ENCODE measurements at places on chromosomes 3 and 15.

DNA sequence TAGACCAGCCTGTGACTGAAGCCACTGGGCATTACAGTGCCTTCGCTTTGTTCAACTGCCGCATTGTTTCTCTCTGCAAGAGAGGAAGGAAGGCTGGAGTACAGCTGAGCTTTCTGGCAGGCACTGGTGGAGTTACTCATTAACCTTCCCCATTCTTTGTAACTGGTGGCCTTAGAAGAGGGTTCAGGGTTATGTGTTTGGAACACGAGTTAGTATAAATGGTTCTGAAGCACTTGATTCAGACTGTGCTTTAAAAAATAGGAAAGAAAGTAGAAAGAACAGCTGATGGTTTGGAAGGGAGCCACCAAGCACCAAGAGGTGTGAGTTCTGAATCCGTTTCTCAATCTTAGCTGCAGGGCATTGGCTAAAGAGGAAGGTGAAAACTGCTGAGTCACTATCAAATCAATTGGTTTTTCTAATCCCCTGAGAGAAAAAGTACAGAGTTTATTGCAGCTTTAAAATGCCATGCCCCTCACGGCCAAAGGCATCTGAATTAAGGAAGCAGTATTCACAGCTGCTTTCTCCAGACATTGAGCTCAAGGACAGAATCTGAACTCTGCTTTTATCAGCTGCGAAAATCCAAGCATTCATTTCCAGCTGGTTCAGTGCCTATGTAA lies 3.6 kb downstream of the HGD start:
- no peak for DNase-seq

- no peak for DNase-seq
These were observed 26.8 kb upstream of the MKRN3 start for GRCh38 chr15:23538648-23539047.

- DNase-seq, result no peak
These were observed 52.6 kb downstream of the AGTR1 start for GRCh38 chr3:148750296-148750695.

DNA sequence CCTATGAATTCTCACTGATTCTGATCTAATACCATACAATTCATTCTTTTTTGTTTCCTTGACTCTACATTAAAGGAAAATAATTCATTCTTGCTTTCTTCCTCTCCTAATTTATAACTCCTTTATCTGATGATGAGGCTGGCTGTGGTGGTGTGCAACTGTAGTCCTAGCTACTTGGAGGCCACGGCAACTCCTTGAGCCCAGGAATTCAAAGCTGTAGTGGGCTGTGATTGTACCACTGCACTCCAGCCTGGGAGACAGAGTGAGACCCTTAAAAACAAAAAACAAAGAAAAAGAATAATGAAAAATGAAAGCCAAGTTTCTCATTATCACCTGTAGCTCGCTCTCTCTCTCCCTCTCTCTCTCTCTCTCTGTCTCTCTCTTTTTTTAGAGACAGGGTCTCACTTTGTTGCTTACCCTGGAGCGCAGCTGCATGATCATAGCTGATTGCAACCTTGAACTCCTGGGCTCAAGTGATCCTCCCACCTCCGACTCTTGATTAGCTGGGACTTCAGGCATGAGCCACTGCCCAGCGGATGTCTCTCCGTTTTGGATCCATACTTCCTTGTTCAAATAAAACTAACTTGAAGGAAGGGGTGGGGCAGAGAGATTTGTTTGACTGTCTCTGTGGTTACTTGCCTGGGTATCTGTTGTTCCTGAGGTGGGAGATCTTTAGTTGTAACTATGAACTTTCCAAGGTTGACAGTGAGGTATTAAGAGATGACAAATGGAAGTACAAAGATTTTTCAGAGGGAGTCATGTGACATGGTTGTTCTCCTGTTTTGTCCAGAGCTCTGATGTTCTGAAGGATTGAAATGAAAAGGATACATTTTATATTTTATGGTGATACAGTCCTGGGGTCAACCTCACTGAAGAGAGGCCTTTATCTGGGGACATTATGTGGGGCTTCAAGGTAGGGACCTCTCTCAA lies 46.9 kb downstream of the STARD9 start:
- DNase-seq, result no peak
